MM.1S (cell line): ENCODE measurements at places on chromosomes 6 and 20.
A peak's percentile ranks its signal among the peaks of the same experiment; 100 is the strongest.

GRCh38 chr6:33547499-33547898 is 32.6 kb downstream of the BAK1 start:
- DNase-seq, result no peak

DNA sequence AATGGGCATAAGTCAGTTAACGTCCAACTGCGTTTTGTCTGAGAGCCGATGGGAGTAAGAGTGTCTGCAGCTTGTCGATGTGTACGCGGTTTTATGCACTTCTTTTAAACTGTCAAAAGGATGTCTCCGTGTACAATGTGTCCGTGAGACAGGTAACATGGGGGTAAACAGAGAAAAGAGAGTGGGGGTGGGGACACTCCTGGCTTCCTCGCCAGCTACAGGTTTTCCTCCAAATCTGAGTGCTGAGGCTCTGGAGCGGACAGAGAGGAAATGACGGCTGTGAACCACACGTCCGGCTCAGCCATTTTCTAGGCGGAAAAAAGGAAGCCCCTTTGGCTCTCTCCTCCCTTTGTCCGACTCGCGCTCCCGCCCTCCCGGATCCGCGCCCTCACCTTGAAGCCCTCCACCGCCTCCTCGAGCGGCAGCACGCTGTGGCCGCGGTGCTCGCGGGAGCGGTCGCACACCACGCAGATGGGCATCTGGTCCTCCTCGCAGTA is 916 bp downstream of the TRIM27 start:
- peak; percentile 36 for DNase-seq

- no peak for DNase-seq
Observed at GRCh38 chr6:13527671-13528056, 40.3 kb upstream of the GFOD1 start.

- DNase-seq, result no peak
Observed at GRCh38 chr6:74066168-74066871, 370.3 kb downstream of the CD109 start.

DNA sequence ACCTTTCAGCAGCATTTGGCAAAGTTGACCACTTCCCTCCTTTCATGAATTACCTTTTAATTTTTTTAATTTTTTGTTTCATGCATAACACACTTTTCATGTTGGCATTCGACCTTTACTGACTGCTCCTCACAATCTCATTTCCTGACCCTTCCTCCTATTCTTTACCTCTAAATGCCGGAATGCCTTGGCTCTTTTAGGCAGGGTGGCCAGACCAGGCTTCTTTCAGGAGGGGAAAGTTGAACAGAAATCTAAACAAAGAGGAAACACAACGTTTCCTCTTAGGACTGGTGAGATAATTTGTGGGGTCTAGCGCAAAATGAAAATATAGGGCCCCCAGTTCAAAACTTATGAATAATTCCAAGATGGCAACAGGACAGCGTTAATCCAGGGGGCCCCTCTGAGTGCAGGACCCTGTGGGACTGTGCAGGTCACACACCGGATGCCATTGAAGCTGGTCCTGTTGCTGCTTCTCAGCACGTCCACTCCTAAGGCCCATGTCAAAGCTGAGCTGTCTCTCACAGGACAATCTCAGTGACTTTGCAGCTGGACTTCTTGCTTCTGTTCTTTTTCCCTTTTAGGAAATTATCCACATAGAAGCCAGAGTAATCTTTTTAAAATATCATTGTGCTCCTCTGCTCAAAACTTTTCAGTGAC is 313.8 kb downstream of the HDGFL1 start:
- DNase-seq, result no peak

DNA sequence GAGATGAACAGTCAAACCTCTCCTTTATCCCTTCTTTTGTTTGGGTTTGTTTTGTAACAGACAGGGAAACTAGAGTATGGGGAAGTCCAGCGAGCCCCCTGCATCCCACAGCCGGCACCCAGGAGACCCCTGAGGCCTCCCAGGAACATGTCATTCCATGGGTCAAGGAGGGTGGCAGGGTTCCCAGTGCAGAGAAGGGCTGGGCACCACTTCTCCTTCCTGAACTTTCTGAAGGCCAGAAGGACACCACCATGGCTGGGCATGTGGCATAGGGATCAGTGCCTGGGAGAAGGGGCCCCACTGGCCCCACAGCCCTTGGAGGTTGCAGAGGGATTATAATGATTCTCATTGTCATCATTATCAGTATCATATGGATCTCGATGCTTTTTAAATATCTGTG is 13.9 kb upstream of the CST7 start:
- DNase-seq, result no peak

GRCh38 chr6:21594416-21595281 is 1.1 kb downstream of the SOX4 start:
- DNase-seq, result peak; percentile 43

GRCh38 chr20:15199698-15200097 is 862.3 kb upstream of the FLRT3 start:
- no peak for DNase-seq

DNA sequence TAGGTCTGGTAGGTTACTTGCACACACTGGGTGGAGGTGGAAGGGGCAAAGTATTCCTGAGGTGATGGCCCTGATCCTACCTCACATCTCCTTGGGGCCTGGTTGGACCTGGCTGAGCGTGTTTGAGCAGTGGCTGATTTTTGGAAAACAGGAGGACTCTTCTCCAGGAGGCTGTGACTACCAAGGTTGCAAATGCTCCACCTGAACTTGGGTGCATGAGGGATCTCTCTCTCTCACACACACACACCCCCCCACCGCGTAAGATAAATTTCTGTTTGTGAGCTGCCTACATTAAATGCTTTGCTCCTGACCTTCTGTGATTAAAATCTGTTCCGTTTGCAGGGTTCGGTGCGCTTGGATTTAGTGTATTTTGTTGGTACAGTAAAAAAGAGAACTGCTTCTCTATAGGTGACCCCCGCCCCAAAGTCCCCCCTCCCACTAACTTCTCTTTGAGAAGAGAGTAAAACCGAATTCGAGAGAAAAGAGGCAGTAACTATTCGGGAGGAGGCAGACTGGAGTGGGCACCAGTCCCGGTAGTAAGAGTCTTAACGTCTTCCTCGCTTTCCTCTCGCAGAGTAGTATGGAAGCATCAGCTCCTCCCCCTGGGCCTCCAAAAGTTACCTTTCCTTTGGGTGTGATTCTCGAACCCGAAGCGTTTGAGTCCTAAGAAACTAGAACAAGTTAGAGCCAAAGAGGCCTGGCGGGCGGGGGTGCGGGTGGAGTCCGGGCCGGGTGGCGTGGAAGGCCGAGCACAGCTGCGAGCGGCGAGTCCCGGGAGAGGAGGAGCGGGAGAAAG is 585 bp upstream of the DSE start:
- DNase-seq, result no peak

DNA sequence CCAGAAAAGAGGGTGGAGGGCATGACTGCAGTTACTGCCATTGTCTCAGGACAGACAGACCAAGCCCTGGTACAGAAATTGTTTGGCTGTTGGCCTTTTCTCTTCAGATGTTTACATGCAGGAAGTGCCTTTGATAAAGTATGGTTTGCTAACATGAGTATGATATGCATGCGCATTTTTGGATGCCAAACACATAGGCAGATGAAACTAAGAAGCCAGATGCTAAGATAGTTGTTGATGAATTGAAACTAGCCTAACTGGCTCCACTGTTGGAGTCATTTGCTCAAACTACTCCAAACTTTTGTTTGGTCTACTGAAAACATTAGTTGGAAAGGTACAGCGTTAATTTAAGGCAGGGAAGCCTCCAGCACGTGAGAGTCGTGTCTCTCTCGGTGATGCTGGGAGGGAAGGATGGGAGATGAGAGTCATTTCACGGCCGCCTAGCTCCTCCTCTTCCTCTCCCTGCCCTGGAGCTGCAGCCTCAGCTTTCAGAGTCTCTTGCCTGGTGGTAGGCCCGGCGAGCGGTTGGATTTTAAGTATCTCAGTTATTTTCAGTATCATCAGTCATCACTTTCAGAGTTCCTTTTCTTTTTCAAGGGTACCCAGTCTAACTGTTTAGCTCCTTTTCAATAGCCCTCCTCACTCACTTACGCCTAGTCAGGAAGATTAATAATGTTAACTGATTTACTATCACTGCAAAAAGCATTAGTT is 29.7 kb downstream of the RREB1 start:
- DNase-seq, result peak; percentile 87

DNA sequence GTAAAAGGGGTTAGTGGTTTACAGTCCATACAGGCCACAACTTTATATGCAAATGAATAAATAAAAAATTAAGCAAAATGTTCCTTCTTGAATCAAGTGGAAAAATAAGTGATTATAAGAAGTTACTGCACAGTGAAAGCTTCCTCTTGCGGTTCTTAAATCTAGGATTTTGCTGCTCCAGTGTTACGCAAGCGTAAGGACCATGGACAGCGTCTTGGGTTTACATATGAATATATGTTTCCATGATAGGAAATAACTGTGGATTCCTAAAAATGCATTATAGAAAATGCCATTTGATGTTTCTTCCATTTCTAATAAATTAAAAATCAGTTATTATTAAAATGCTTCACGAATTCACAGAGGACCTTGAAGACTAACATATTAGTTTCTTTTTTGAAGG is 176.6 kb upstream of the POU3F2 start:
- DNase-seq, result peak; percentile 38

- no peak for DNase-seq
Observed at GRCh38 chr20:39534846-39535245, 572.7 kb downstream of the DHX35 start.

DNA sequence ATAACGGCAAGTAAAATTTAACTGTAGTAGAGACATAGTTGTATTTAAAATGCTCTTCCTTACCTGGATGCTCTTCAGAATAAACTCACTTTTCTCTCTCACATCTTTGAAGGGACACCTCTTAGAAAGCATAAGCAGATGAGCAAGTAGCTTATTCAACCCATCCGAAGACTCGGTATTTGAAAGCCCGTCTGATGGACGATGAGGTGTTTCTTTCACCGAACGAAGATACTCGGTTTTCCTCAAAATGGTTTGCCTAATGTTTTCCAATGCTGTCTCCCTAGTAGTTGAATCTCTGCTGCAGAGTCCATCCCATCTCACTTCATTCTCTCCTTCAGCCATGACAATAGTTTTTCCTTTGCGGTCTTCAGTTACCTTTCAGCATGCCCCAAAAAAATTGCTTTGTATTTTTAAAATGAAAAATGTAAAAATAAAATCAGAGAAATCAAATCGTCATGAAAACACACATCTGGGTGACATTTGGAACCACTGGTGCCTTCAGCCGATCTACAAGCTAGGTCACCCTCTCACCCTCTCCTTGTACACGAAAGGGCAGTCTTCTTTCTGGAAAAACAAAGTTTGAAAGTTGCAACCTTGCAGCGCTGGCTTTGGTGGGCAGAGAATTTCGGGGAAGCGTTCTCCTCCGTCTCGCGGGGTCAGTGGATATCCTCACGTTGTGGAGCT is 772 bp downstream of the SESN1 start:
- no peak for DNase-seq

DNA sequence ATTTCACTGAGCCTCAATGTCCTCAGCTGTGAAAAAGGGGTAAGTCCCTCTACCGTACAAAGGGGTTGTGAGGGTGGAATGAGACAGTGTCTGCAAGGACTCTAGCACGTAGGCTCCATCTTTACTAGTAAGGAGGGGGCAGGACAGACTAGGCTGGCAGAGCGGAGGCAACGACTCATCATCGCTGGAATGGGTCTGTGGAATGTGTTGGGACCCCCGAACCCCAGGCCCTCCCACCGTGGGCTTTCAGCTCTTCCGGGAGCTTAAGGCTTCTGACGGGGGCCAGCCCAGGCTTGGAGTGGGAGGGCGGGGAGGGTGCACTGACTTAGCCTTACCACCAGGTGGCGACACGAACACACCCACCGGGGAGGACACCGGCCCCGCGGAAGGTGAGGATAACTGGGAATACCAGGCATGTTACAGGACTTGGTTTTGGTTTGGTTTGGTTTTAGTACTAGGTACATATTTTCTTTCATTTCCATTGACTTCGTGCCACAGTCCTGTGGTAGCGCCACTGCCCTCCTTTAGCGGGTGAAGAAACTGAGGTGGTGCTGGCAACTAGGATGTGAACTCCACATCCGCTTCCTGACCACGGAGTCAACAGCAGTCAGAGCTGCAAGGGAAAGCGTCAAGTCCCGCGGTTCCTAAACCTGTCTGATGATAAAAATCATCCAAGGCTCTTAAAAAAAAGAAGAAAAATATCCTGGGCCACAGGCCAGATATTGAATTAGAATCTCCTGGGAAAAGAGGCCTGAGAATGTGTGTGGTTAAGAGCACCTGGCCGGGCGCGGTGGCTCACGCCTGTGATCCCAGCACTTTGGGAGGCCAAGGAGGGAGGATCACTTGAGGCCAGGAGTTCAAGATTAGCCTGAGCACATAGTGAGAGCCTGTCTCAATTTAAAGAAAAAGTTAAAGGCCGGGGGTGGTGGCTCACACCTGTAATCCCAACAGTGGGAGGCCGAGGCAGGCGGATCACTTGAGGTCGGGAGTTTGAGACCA is 10.3 kb upstream of the TULP1 start:
- DNase-seq, result peak; percentile 56

- DNase-seq, result no peak
Observed at GRCh38 chr6:149854532-149854931, 9.6 kb downstream of the LRP11 start.

- no peak for DNase-seq
Observed at GRCh38 chr20:20353576-20353975, 14.3 kb upstream of the INSM1 start.

DNA sequence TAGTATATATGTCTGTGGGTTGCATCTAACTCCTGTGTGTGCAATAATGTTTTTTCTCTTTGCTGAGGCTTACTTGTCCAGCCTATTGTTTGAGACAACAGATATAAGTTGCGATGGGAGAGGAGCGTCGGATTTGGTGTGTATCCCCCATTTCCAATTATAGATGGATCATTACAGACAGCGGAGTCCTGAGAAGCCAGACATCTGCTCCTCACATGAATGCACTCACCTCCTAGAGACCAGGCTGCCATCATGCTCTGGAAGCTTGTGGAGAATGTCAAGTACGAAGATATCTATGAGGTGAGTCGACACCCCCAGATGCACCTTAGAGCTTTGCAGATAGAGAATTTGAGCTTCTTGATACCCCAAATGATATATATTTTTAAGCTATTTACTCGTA is at the start of gene TFAP2B:
TSS of gene TFAP2B (plus strand) at position 199 of the 400 bp plus-strand sequence. CDS start at position 220, 21 bp downstream.
- no peak for DNase-seq

DNA sequence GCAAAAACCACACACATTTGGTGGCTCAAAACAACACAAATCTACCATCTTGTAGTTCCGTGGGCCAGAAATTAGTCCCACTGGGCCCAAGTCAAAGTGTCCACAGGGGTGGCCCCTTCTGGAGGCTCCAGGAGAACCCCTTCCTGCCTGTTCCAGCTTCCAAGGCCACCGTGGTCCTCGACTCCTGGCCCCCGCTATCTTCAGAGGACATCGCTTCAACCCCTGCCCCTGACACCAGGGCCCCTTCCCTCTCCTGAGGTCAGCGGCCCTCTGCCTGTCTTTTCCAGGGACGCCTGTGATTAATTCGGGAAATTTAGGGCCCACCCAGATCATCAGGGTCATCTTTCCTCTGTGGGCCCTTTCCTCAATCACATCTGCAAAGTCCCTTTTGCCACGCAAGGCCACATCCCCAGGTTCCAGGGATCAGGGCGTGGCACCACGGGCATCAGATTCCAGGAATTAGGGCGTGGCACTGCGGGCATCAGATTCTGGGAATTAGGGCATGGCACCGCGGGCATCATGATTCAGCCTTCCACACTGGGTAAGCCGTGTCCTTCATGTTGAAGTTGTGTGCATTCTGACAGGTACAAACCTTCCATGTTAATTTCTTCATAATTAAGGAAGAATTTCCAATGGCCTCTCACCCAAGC is 59.9 kb upstream of the SMOC2 start:
- no peak for DNase-seq
